Activated gamma-delta T cell treated with anti-CD3 and anti-CD28 coated beads, Interleukin-2, amount 50 U/mL, for 16 hours (primary cell): ENCODE measurements at places on chromosomes 5 and 9.
A peak's percentile ranks its signal among the peaks of the same experiment; 100 is the strongest.

- DNase-seq, result no peak
Observed at GRCh38 chr5:97501965-97502305, 318.9 kb upstream of the RIOK2 start.

GRCh38 chr9:88947581-88948573 lies 43.4 kb upstream of the S1PR3 start:
- DNase-seq, result no peak

GRCh38 chr5:7585807-7586206 lies 189.9 kb downstream of the ADCY2 start:
- DNase-seq, result no peak

DNA sequence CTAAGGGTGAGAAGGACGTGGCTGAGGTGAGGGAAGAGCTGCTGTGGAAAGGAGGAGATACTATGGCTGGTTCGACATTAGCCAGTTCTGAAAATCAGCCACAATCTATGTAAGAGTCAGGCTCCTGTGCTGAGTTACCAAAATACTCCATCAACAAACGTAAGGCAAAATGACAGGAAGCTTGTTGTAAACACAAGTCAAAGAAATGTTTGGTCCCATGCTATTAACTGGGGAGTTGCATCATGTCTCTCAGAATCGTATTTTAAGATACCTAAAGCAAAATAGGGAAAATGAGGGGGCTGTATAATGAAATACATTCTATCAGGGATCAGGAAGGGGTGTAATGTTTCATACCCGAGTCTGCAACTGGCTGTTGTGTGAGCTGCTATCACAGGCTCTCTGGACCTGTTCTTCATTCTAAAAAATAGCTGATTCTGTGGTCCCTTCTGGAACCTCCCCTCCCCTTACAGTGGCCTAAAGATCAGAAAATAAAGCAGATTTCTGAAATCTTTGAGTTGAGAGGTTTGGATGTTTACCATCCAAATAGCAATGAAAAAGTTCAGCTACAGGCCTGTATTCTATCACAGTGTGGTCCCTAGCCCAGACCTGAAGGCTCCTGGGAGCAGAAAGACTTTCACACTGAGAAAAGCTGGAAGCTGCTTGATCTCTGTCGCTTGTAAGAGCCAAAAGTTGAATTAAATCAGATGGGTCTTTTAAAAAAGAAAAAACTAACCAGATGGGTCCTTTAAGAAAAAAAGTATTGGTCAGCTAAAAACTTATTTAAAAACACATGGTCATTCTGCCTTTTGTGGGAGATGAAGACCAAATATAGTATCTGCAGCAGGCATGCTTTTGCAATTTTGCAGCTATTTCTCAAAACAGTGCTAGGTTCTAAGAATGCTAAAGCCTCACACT lies 97.8 kb upstream of the SMC5 start:
- no peak for DNase-seq

- DNase-seq, result no peak
Observed at GRCh38 chr9:33049680-33050361, 24.7 kb downstream of the DNAJA1 start.

DNA sequence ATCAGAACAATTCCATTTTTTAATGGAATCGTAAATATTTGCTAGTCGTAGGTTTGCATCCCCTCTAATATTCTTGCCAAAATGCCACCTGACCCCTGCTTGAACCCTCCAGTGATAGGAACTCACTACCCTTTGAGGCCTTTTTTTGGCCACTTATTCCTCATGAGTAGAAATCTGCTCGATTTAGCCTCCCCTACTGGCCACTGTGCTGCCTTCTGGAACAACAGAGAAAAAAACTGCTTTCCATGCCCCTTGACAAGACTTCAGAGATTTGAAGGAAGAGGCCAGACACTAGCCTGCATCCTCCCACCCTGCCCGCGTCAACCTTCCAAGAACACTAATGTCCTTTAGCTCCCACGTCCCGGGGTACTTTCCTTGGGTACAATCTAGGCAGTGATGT lies 4.1 kb downstream of the CCDC69 start:
- DNase-seq, result no peak

DNA sequence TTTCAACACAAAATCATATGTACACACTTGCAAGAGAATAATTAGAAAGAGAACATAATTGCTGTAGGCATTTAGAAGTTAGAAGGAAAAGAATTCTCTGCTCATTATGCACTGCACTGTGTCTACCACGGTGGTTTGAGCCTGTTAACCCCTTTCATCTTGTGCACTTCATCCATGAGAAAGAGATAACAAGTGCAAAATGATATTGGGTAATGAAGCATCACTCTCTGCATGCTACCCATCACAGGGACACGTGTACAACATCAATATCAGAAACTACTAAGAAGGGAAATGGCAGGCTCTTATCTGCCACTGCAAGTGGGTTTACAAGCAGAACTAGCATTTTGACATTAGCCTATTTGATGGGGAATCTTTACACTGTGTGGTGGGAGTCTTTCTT lies 202.6 kb downstream of the CDH12 start:
- DNase-seq, result no peak

DNA sequence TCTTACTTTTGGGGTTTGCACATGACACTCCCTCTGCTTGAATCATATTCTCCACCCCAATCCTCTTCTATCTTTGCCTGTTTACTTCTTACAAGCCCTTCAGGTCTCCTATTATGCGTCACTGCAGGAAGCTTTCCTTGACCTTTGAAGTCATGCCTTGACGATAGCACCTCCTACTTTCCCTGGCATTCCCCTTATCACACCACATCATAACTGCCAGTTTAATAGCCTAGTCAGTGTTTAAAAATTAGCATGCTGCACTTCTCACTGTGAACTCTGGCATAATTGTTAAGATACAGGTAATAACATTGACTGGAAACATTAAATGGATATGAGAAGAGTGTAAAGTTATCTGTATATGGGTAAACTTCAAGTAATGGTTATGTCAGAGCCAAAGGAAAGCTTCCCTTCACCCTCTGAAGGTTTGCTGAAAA lies 37.1 kb upstream of the CEP120 start:
- DNase-seq, result peak; percentile 6

- DNase-seq, result no peak
Observed at GRCh38 chr9:114229295-114229694, 74.0 kb downstream of the COL27A1 start.

DNA sequence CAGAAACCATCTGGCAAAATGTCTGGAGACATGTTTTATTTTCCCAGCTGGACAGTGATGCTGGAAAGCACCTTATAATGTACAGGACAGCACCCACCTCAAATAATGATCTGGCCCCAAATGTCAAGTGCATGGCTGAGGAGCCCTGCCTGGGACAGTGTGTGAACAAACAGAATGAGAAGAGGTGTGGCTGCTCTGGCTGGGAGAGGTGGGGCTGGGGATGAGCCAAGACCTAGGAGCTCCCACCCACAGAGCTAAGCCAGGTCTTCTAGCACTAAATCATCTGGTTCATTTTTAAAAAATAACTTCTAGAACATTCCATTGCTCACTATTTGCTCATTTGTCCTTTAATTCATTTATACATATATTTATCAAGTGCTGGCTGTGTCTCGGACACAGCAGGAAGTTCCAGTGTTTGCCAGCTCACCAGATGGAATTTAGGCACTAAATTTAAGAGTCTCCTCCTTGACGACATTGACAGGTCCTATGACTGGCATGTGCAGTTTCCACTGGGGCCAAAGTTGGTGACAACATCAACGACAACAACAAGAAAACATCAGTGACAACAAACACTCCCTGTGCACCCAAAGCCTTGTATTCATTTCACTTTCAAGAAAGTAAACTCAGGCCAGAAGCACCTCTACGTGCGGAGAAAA lies 59.1 kb downstream of the GTF3C4 start:
- no peak for DNase-seq

DNA sequence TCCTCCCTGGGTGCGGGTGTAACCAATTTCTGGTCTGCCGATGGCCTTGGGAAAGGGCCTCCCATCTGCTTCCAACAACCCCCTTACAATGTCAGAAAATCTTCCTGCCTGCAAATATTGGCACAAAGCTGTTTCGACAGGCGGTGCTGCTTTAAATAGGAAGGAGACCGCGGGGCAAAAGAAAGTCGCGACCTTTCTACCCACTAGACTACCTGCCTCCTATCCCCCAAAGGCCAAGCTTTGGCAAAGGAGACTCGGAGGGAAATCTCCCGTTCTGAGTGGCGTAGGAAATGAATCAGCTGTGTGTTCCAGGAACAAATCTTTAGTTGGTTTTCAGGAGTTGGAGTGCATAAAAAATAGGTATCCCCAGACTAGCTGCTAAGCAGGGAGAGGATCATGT lies 36.8 kb upstream of the NFIB start:
- no peak for DNase-seq

GRCh38 chr5:78640662-78641474 lies 7.7 kb downstream of the LHFPL2 start:
- no peak for DNase-seq

- DNase-seq, result no peak
Observed at GRCh38 chr9:39108145-39108544, 179.8 kb downstream of the CNTNAP3 start.

- no peak for DNase-seq
Observed at GRCh38 chr5:39106322-39106721, 32.1 kb upstream of the RICTOR start.

DNA sequence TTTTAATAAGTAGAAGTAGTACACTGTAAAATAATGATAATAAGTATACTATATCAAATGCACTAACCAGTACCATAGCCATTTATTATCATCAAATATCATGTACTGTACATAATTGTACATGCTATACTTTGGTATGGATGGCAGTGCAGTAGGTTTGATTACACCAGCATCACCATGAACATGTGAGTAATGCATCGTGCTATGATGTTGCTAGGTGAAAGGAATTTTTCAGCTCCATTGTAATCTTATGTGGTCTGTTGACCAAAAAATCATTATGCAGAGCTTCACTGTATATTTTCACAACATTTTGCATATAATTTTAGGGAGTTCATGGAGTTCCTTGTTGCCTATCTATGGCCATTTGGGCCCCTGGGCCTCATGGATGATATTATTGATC lies 72.2 kb upstream of the HMHB1 start:
- DNase-seq, result no peak

DNA sequence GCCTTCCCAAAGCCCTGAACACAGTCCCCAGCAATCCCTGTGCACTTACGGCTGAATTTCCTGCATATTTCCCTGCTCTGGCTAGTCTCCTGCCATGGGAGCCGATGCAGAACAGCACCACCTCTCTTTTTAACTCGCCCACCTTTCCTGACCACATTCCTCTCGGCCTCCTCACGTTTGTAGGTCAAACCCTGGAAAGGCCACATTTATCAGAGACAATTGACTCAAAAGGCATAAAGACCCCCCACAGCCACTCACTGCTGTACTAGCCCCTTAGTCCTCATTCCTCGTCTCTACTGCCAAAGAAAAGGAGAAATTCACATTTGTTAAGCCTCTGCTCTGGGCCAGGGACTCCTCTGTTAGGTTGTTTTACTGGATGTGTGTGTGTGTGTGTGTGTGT lies 43.6 kb downstream of the ENC1 start:
- DNase-seq, result no peak

- no peak for DNase-seq
Observed at GRCh38 chr5:102545175-102545574, 46.4 kb upstream of the SLCO6A1 start.

GRCh38 chr9:13083963-13084528 lies 195.4 kb downstream of the MPDZ start:
- no peak for DNase-seq

- peak; percentile 2 for DNase-seq
Observed at GRCh38 chr5:154444556-154445421, 1.0 kb upstream of the SAP30L start.

- DNase-seq, result no peak
Observed at GRCh38 chr5:138698713-138699112, 54.5 kb upstream of the CTNNA1 start.

- no peak for DNase-seq
Observed at GRCh38 chr5:94968507-94969095, 316.3 kb downstream of the MCTP1 start.

GRCh38 chr5:134577796-134578577 lies 52.5 kb downstream of the JADE2 start:
- peak; percentile 64 for DNase-seq

GRCh38 chr9:23824830-23825591 lies 1.0 kb downstream of the ELAVL2 start:
- DNase-seq, result no peak

GRCh38 chr5:134175921-134176510 lies 734 bp downstream of the SKP1 start:
- DNase-seq, result peak; percentile 42

- no peak for DNase-seq
Observed at GRCh38 chr9:76912636-76913275, 6.8 kb upstream of the PRUNE2 start.

DNA sequence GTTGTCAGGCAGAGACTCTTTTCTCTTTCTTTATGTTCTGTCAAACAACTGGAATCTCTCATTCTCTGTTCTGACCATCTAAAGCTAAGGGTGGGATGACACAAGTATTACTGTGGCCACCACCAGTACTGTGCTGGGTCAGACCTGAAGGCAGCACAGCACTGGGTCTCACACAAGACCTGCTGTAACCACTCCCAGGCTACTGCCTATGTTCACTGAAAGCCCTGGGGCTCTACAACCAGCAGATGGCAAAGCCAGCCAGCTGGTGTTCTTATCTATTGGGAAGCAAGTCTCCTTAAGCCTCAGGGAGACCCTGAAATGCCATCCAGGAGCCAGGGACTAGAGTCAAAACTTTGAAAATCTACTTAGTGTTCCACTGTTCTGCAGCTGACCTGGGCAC lies 189.5 kb downstream of the SLCO4C1 start:
- DNase-seq, result no peak

- no peak for DNase-seq
Observed at GRCh38 chr5:67378256-67378655, 181.7 kb upstream of the CD180 start.

DNA sequence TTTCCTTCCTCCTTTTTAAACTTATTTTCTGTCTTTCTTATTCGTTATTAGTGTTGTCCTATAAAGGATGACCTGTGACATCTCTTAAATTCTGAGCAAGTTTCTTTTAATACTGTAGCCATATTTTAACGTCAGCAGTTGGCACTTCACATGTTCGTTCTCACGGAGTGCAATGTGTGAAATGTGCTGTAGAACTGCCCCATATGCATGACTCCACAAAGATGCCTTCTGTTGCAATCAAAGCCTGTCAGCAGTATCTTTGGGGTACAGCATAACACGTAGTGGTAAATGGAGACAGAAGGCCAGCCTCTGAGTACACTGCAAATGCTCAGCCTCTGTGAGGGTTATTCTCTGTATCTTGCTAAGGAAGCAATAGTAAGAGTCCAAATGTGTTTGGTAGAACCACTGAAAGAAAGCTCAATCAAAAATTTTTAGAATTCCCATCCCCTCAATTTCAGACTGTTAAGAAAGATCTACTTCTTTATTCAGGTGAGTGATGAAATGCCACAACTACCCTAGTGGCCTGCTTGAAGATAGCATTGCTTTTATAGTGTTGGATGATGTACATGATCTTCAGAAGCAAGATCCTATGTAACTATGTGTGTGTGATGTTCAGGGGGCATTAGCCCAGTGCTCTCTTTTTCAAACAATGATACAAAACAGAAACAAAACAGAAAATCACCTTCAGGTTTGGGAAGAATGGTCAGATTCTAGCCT lies 277.7 kb downstream of the TMEM167A start:
- no peak for DNase-seq
